ENCODE measurements at places on chromosomes 3 and 15. TPM values are rescaled to one million over a fixed set of nuclear protein-coding genes. Genes with fewer than 3 reads are reported as not detected.
A peak's percentile ranks its signal among the peaks of the same experiment; 100 is the strongest.

The DOCK3 gene
- 3.1 TPM for total RNA-seq

The BFSP2 gene
- total RNA-seq, result not detected

GRCh38 chr3:156175570-156175969, 55.2 kb downstream of the KCNAB1 start:
- no peaks in the 10 kb centered on the region for H3K4me1 ChIP-seq
- no peak overlapping the region for H3K4me3 ChIP-seq
- no peaks in the 10 kb centered on the region for H3K27me3 ChIP-seq
- H3K36me3 ChIP-seq, result no peaks in the 10 kb centered on the region

DNA sequence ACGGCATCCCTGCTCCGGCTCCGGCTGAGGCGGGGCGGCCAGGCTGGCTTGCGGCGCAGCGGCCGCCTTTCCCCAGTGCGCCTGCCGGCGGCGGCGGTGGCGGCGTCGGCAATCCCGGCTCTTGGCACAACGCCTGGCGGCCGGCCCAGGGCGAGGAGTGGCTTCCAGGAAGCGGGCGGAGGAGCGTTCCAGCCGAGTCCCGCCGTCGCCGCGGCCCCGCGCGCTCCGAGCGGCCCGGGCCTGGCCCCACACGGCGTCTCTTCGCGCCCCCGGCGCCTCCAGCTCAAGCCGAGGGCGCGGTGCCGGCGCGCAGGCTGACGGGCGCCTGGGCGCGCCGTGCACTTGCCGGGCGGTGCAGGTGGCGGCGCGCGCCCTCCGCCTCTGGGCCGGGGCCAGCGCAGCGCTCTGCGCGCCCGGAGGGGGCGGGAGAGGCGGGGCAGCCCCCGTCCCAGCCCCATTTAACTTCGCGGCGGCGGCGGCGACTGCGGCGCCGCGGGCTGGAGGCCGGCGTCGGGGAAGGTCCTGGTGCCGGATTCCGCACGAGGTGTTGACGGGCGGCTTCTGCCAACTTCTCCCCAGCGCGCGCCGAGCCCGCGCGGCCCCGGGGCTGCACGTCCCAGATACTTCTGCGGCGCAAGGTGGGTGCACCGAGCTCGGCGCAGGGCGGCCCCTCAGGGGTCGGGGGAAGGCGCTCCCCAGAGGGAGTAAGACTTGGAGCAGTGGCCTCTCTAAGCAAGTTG, at the start of gene ADAMTSL3:
TSS of gene ADAMTSL3 (plus strand) at position 485 of the 740 bp plus-strand sequence. CDS start 1,639 bp downstream, outside the sequence.
- peak; percentile 96 for DNase-seq
- H3K36me3 ChIP-seq, result no peaks in the 10 kb centered on the region

The AQP9 gene
- 11.5 TPM for total RNA-seq

The GOLGA8M gene
- total RNA-seq, result 1.6 TPM

The SHISA5 gene
- total RNA-seq, result 228 TPM

- no peaks in the 10 kb centered on the region for H3K36me3 ChIP-seq
- H3K27ac ChIP-seq, result no peak overlapping the region
- H3K4me1 ChIP-seq, result no peaks in the 10 kb centered on the region
- no peaks in the 10 kb centered on the region for H3K27me3 ChIP-seq
- DNase-seq, result no peak
Observed at GRCh38 chr3:148319161-148319915, 378.4 kb upstream of the AGTR1 start.

DNA sequence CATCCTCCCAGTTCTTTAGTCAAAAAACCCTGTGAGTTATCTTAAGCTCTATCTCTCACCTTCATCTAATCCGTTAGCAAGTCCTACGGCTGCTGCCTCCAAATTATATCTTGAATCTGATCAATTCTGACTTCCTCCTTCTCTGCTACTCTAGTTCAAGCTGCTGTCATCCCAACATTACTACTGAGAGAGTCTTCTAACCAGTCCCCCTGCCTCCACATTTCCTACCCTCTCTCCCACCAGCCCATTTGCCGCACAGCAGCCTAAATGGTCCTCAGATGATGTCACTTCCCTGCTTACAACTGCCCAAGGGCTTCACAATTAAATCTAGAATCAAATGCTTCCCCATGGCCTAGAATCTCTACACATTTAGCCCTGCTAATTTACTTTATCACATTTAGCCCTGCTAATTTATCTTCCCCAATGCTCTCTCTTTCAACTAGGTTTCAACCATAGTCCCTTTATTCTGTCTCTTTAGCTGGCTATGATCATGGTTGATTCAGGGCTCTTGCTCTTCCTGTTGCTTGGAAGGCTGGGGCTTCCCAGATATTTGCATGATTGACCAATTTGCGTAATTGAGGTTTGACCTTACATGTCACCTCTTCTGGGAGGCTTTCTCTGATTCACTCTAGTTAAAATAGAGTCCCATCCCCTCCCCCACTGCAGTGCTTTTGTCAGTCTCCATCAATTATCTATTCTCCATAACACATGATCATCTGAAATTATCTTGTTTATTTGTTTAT, 11.0 kb upstream of the ARL14 start:
- H3K27me3 ChIP-seq, result no peaks in the 10 kb centered on the region
- no peaks in the 10 kb centered on the region for H3K36me3 ChIP-seq
- H3K4me1 ChIP-seq, result no peaks in the 10 kb centered on the region

DNA sequence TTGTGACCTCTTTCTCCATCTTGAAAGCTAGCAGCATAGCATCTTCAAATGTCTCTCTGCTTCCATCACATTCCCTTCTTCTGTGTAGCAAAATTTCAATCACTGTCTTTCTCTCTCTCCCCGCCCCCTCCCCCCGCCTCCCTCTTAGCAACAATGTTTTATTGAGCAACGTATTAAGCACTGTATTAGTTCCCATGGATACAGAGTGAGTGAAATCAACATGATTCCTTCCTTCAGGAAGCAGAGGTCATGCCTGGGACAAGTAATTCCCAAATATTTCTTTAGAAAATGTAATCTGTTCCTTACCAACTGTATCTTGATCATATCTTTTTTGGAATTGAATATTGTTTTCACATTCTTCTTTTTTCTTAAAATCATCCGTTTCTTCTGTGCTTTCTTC, 373.7 kb upstream of the NECTIN3 start:
- H3K4me3 ChIP-seq, result no peak overlapping the region
- no peak overlapping the region for H3K27ac ChIP-seq
- H3K36me3 ChIP-seq, result no peaks in the 10 kb centered on the region
- no peaks in the 10 kb centered on the region for H3K4me1 ChIP-seq
- no peaks in the 10 kb centered on the region for H3K27me3 ChIP-seq

DNA sequence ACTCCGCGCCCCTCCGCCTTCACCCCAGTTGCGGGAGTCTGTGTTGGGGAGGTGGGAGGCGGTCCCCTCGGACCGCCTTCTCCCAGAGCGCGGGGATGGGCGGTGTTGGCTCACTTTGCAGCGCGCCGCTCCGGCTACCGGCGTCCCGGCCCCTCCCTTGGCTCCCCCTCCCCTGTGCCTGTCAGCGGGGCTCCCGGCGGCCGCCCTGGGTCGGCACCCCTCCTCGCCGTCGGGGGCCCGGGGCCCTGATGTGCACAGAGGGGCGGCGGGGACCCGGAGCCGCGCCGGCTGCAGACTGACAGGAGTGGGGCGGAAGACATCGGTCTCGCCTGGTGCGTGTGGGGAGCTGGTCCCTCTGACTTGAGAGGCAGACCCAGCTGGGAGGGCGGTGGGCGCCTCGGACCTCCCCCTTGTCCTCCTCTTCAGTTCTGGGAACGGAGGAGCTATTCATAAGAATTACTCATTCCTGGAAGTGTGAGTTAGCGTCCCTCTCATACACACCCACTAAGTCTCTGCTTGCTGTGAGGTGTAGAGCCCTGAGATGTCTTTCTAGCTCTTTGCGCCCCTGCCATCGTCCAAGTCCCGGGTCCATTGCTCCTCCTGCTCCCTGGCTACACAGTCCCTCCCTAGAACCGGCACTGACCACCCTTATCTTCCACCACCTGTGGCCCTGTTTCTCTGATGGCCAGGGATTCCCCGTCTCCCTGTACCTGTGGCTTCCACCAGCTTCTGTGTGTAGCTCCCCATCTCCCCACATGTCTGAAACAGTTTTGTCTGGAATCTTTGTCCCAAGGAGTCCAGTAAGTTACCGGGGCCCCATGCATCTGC, 42.3 kb upstream of the ROPN1 start:
- H3K4me1 ChIP-seq, result peaks cover 22% of the 10 kb centered on the region
- H3K36me3 ChIP-seq, result no peaks in the 10 kb centered on the region
- peak overlapping the region; percentile 84 for H3K27ac ChIP-seq
- peak; percentile 85 for DNase-seq
